Upper lobe of right lung (tissue), 1 donor: ENCODE measurements at places on chromosomes 2 and 18.

GRCh38 chr2:2503864-2504418 is 172.9 kb upstream of the MYT1L start:
- no peak for DNase-seq

DNA sequence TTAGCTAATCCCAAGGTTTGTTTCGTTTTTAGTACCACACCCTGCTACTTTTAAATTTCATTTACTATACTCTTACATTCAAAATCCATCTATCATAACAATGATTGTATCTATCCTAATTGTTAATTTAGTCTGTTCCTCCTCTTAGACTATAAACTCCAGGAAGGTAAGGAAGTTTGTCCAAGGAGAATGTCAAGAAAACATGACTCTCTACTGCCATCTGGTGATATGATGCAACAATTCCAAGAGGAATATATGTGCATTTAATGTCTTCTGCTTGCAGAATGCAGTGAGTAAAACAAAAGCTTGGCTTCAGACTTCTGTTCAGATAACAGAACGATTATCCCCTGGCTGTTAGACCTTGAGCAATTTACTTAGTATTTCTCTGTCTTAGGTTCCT is 1267.1 kb downstream of the LRP1B start:
- no peak for DNase-seq

- no peak for DNase-seq
These were observed 942.3 kb downstream of the CPS1 start for GRCh38 chr2:211498551-211499205.

- no peak for DNase-seq
These were observed 709.5 kb upstream of the ACVR2A start for GRCh38 chr2:147135376-147135775.

- no peak for DNase-seq
These were observed 36.5 kb downstream of the CFAP36 start for GRCh38 chr2:55555977-55556376.

DNA sequence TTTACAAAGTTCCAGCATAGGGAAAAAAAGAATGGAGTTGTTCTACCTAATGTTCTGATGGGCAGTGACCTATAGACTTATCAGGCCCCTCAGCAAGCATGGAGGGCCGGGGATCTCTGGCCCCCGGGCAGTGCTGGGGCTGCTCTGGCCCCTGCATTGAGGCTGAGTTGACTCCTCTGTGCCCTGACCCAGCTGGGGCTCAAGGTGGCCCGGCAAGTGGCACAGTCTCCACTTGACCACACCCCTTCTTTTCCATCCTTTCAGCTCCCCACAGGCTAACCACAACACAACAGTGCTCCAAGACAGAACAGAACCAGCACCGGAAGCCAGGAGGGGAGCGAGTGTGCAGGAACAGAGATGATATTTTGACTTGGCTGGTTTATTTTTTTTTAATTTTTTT is 19.9 kb downstream of the TOGARAM2 start:
- DNase-seq, result no peak

DNA sequence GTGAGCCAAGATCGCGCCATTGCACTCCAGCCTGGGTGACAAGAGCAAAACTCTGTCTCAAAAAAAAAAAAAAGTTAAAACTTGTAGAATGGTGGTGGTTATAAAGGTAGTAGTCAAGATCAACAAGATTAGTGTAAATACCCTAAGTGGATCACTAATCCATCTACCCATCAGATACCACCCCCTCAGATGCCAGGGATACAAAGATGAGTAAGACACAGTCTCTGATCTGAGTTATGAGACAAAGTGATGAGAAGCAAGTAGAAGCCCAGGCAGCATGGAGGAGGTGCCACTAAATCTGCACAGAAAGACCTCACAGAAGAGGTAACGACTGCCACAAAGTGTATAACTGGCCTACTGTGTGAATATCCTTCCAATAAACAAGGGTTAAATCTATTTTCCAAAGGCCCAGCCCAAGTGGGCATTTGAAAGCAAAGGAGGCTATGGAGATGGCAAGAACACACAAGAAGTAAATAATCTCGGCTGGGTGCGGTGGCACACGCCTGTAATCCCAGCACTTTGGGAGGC is 20.2 kb downstream of the NFE2L2 start:
- DNase-seq, result no peak

GRCh38 chr2:17765398-17765797 is 11.5 kb downstream of the GEN1 start:
- DNase-seq, result no peak

- no peak for DNase-seq
These were observed 410.4 kb downstream of the MEIS1 start for GRCh38 chr2:66845307-66845706.

- DNase-seq, result no peak
These were observed 60.3 kb downstream of the LONRF2 start for GRCh38 chr2:100262046-100262445.

- no peak for DNase-seq
These were observed 6.4 kb downstream of the TWIST2 start for GRCh38 chr2:238854246-238854645.

GRCh38 chr18:902229-902628 is 2.4 kb upstream of the ADCYAP1 start:
- no peak for DNase-seq

DNA sequence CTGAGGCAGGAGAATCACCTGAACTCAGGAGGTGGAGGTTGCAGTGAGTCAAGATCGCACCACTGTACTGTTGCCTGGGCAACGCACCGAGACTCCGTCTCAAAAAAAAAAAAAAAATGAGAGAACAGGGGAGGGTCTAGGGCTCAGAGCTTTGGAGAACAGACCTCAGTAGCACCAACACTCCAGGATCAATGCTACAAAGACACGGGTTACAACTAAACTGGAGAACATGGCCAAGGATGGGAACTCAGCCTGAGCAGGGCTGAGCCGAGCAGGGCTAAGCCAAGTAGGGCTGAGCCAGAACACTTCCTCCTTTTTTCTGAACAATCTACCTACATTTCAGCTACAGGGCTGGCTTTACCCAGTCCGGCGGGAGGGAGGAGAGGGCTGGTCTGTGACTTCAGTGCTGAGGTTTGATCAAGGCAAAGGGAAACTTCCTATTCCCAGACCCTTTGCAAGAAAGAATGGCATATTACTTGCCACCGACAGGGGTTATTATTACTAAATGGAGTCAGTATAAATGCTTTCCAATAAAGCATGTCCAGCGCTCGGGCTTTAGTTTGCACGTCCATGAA is 2.9 kb upstream of the CASP8 start:
- DNase-seq, result peak; percentile 73

DNA sequence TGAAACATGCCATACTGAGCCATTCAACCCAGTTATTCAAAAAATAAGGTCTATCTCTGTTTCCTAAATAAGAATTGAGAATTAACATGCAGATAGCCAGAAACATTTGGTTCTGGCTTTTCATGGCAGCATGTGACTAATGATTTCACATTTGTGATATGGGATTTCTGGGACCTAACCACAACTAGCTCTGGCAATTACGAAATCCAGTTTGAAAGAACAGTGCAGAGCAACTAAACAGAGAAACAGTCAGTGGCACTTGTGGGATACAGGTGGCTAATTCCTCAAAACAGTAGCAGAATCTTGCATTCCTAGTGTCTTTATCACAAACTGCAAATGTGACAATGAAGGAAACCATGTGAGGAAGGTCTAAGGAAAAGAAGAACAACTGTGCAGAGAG is 637.8 kb upstream of the CHAC2 start:
- no peak for DNase-seq

GRCh38 chr2:118251427-118251826 is 163.2 kb downstream of the INSIG2 start:
- DNase-seq, result no peak

- DNase-seq, result no peak
These were observed 21.2 kb upstream of the ACVR1 start for GRCh38 chr2:157897106-157897971.

DNA sequence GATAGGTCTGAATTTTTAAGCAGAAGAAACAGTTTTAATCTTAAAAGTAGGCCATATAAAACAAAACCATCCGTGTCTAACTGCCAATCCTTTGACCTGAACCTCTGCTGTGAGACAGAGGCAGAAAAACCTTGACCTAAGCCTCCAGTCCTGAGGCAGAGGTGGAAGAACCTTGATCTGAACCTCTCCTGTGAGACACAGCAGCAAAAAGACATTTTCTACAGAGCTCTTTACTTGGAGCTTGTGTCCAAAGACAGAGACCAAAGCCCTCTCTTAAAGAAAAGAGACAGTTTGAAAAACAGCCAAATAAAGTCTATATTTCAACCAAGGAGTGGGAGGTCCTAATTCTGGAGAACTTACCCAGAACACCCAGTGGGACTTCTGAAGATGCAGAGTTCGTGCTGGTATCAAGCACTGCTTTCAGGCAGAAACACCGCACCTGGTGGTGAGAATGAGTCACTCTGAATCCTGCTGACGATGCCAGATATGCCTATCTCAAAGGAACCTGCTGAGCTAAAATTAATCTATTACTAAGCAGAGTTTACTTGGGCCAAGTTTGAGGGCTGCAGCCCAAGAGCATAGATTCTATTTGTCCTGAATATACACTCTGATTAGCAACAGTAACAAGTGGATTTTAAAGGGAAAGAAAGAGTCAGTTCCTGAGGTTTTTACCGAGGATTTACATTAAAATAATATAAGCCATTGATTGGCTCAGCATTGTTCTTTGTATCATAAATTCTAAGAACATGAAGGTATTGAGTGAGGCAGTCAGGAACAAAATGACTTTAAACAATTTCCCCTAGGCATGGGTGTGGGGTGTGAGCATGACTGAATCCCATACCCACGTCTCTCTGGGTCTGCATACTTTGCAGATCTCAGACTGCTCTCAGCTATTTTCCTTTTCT is 806.4 kb downstream of the TRIB2 start:
- DNase-seq, result no peak

DNA sequence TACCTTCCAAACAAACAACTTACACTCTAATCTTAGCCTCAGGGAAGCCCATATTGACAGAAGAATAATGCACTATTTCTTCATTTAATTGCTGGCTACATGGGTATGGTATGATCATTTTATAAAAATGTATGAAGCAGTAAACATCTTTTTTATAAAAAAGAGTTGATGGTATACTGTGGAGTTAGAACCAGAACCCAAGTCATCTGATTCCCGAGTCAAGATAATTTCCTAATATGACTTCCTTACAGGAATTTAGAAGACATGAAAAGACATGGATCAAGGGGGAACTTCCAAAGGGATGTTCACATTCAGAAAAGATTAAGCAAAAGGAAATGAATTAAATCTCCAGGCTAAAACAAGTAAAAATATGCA is 171.8 kb downstream of the NBAS start:
- DNase-seq, result no peak

- DNase-seq, result no peak
These were observed 106.0 kb upstream of the CYP1B1 start for GRCh38 chr2:38181806-38182491.

DNA sequence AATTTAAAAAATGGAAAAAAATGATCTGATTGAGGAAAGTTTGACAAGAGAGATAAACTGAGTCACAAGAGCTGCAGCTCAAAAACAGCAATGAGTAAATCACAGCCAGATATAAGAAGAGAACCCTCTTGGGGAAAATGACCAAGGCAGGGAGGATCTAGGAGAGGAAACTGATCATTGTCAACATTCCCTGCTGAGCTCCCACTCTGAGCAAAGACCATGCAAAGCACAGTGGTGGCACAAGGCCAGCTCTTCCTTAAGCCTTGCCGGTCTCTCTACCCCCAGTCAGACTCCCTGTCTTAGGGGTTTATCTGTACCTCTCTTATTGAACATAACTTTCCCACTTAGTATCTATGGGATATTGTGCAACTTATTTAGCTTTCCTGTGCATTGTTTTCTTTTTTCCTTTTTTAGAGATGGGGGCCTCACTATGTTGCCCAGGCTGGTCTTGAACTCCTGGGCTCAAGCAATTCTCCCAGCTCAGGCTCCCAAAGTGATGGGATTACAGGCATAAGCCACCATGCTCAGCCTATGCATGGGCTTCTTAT is 54.0 kb upstream of the PPP1CB start:
- no peak for DNase-seq

DNA sequence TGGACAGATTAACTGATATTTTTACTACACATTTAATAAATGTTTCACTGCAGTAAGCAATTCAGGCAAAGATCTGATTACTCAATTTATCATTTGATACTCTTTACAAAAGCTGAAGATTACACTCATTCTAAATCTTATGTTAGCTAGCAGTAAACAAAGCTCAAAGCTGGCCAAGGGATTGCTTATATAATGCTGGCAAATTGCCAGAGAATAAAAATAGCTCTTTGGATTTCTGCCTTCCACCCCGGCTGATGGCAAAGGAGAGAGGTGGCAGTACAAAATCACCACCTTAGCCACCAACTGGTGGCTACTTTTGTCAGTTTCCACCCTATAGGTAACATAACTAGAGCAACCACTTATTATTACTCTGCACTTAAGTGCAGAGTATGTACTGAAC is 320.5 kb downstream of the FSIP2 start:
- DNase-seq, result no peak

- no peak for DNase-seq
These were observed 19.6 kb upstream of the NDUFV2 start for GRCh38 chr18:9082711-9083510.

- DNase-seq, result no peak
These were observed 86.7 kb downstream of the FTCDNL1 start for GRCh38 chr2:199764273-199764800.

DNA sequence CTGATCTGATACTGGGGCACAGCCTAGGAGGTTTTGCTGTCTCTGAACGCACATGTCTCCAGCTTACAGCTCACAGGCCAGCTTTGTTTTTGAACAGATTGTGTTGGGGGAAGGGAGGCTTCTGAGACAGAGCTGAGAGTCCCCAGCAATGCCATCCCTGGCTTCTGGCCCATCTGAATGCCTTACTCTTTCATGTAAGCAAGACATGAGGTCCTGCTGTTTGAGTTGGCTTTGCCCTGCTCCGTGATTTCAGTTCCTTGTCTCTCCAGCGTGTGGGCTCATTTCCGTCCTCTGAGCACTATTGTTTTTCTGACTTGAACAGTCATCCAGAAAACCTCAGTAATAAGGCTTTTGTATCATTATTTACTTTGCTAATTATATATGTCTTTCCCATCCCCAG is 194.9 kb upstream of the TNP1 start:
- no peak for DNase-seq

GRCh38 chr18:77517901-77518300 is 268.3 kb downstream of the GALR1 start:
- no peak for DNase-seq

- no peak for DNase-seq
These were observed 46.0 kb downstream of the ADCY3 start for GRCh38 chr2:24874035-24874434.

- DNase-seq, result peak; percentile 81
These were observed at the start of gene GAD1 for GRCh38 chr2:170816504-170817092. Gene GAD1 (plus strand): TSS chr2:170816887. CDS start chr2:170818592, 1,705 bp downstream.
